ENCODE measurements at places on chromosomes 2 and 18. TPM values are rescaled to one million over a fixed set of nuclear protein-coding genes. Genes with fewer than 3 reads are reported as not detected.
A peak's percentile ranks its signal among the peaks of the same experiment; 100 is the strongest.

The ALPG gene
- not detected for polyA plus RNA-seq

The UBE2E3 gene
- 35.4 TPM for polyA plus RNA-seq

The PDE11A gene
- polyA plus RNA-seq: 0.40 TPM

The RIT2 gene
- polyA plus RNA-seq: 0.99 TPM

The PSMA8 gene
- polyA plus RNA-seq: 0.07 TPM

The POTEJ gene
- not detected for polyA plus RNA-seq

The KANSL3 gene
- polyA plus RNA-seq: 33.5 TPM

The NEU4 gene
- 1.3 TPM for polyA plus RNA-seq

The TFCP2L1 gene
- polyA plus RNA-seq: 0.97 TPM

The ATP5F1A gene
- polyA plus RNA-seq: 697 TPM

The POTEI gene
- polyA plus RNA-seq: not detected

GRCh38 chr2:179701524-179702110, 159.8 kb downstream of the ZNF385B start:
- no peak for DNase-seq
- no peak overlapping the region for H3K27ac ChIP-seq
- no peak overlapping the region for H3K4me3 ChIP-seq
- H3K36me3 ChIP-seq: no peaks in the 10 kb centered on the region
- no peaks in the 10 kb centered on the region for H3K27me3 ChIP-seq
- no peaks in the 10 kb centered on the region for H3K4me1 ChIP-seq

GRCh38 chr18:31791817-31792579, 31.3 kb upstream of the SLC25A52 start:
- no peak for DNase-seq
- H3K27me3 ChIP-seq: no peaks in the 10 kb centered on the region
- H3K4me3 ChIP-seq: no peak overlapping the region
- H3K36me3 ChIP-seq: no peaks in the 10 kb centered on the region
- H3K27ac ChIP-seq: no peak overlapping the region

- H3K4me1 ChIP-seq: peaks cover 16% of the 10 kb centered on the region
- H3K4me3 ChIP-seq: no peak within 1 kb of the TSS
- H3K27ac ChIP-seq: no peak within 1 kb of the TSS
- no peaks in the 10 kb centered on the region for H3K36me3 ChIP-seq
- H3K27me3 ChIP-seq: peaks cover 35% of the 10 kb centered on the region
Observed at GRCh38 chr2:60553495-60554073, at the start of gene BCL11A. BCL11A (minus strand) TSS chr2:60553654; CDS start chr2:60553270, 384 bp downstream.

DNA sequence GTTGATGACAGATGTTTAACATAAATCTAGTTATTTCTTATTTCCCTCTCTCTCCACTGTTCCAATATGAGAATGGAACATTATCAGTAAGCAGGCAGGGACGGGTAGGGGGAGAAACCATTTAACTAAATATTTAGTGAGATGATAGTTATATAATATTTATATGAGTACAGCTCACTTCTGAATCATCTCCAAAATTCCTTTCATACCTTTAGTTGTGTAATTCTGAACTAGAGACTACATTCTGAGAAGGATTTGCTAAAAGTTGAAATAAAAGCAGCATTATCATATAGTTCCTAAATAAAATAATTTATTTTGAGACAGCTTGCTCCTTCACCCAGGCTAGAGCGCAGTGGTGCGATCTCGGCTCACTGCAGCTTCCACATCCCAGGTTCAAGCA, 41.4 kb downstream of the B4GALT6 start:
- no peak overlapping the region for H3K4me3 ChIP-seq
- no peaks in the 10 kb centered on the region for H3K36me3 ChIP-seq
- no peak overlapping the region for H3K27ac ChIP-seq
- H3K27me3 ChIP-seq: no peaks in the 10 kb centered on the region

DNA sequence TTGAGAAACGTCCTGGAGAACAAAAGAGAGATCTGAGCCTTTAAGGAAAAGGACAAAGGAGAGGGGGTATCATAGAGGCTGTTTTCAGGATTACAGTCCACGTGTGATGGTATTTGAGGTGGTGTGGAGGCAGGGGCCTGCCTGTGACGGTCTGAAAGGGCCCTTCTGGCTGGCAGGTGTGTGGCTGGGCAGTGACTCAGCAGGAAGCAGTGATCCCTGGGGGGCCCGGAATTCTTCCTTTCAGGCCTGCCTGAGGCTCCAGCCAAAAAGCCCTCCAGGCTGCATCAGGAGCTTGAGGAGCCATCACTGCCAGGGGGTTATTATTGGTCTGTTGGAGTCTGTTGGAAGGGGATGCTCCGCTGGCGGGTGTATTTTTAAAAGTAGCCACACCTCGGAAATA, 97.2 kb upstream of the TMEM18 start:
- no peaks in the 10 kb centered on the region for H3K4me1 ChIP-seq
- H3K27me3 ChIP-seq: no peaks in the 10 kb centered on the region
- no peak for DNase-seq
- H3K36me3 ChIP-seq: no peaks in the 10 kb centered on the region
- H3K27ac ChIP-seq: no peak overlapping the region

- DNase-seq: no peak
- H3K36me3 ChIP-seq: no peaks in the 10 kb centered on the region
- H3K4me1 ChIP-seq: no peaks in the 10 kb centered on the region
- H3K4me3 ChIP-seq: no peak overlapping the region
- no peaks in the 10 kb centered on the region for H3K27me3 ChIP-seq
- no peak overlapping the region for H3K27ac ChIP-seq
Observed at GRCh38 chr2:168564641-168565040, 108.6 kb downstream of the CERS6 start.

GRCh38 chr2:105391058-105391627, 7.7 kb downstream of the FHL2 start:
- H3K4me1 ChIP-seq: peaks cover 9% of the 10 kb centered on the region
- H3K4me3 ChIP-seq: no peak overlapping the region
- no peak overlapping the region for H3K27ac ChIP-seq
- no peaks in the 10 kb centered on the region for H3K36me3 ChIP-seq
- no peaks in the 10 kb centered on the region for H3K27me3 ChIP-seq

DNA sequence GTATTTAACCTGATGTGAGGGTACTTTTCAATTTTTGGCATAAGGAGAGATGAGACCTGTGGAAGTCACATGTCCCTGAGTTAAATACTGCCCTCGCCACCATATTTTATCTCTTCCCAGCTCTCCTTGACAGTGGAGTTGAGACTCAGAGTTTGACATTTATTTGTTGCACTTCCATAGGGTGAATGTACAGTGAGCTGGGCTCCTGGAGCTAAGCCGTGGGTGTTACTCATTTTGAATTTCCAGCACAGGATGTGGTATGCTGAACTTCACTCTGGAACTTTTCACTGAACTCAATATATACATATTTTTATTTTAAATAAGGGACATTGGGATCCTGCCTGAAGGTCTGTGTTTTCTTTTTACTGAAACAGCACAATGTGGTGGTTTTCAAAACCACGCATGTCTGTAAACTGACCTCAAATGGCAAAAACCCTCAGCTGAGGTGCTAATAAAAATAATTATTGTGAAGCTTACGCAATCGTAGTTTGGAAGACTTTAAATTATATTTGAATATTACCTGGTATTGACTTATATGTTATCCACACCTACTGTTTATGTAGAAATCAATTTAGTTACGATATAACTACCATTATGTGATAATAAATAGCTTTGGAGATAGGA, 12.1 kb downstream of the RNF144A start:
- H3K4me1 ChIP-seq: peaks cover 49% of the 10 kb centered on the region
- no peaks in the 10 kb centered on the region for H3K36me3 ChIP-seq
- no peaks in the 10 kb centered on the region for H3K27me3 ChIP-seq
- peak overlapping the region; percentile 72 for H3K27ac ChIP-seq

- H3K4me1 ChIP-seq: no peaks in the 10 kb centered on the region
- H3K4me3 ChIP-seq: no peak overlapping the region
- H3K27ac ChIP-seq: no peak overlapping the region
- no peaks in the 10 kb centered on the region for H3K36me3 ChIP-seq
Observed at GRCh38 chr2:50878251-50878650, 153.7 kb downstream of the NRXN1 start.

GRCh38 chr2:222136106-222136630, 162.6 kb downstream of the PAX3 start:
- no peaks in the 10 kb centered on the region for H3K36me3 ChIP-seq
- no peak for DNase-seq
- no peak overlapping the region for H3K27ac ChIP-seq
- no peak overlapping the region for H3K4me3 ChIP-seq
- no peaks in the 10 kb centered on the region for H3K4me1 ChIP-seq

DNA sequence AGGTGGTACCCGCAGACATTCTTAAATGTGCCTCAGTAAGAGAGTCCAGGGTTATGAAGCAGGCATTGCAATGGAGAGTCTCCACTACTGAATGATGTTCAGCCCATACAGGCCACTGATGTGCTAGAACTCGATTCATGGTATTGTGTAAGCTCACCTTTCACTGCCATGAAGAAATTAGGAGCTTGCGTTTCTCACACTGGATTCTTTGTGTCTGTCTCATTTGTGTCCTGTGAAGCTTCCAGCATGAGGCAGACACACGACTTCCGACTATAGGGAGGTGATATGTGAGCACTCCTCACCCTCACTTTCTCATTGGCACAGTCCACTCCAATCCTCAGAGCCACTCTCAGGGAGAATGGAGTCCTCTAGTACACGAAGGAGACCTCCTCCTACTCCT, 677.4 kb upstream of the RAB6C start:
- H3K36me3 ChIP-seq: no peaks in the 10 kb centered on the region
- no peak overlapping the region for H3K27ac ChIP-seq
- no peak for DNase-seq

GRCh38 chr18:45250479-45250878, 364.8 kb upstream of the SLC14A2 start:
- no peak overlapping the region for H3K27ac ChIP-seq
- H3K36me3 ChIP-seq: no peaks in the 10 kb centered on the region
- no peaks in the 10 kb centered on the region for H3K27me3 ChIP-seq
- H3K4me1 ChIP-seq: peaks cover 20% of the 10 kb centered on the region
- no peak overlapping the region for H3K4me3 ChIP-seq
- no peak for DNase-seq

GRCh38 chr2:47485177-47485576, 82.2 kb downstream of the MSH2 start:
- no peak for DNase-seq
- H3K27ac ChIP-seq: no peak overlapping the region
- H3K4me3 ChIP-seq: no peak overlapping the region

GRCh38 chr2:146004462-146004861, 1484.5 kb upstream of the ZEB2 start:
- no peaks in the 10 kb centered on the region for H3K4me1 ChIP-seq
- no peak overlapping the region for H3K27ac ChIP-seq
- no peaks in the 10 kb centered on the region for H3K27me3 ChIP-seq
- no peak overlapping the region for H3K4me3 ChIP-seq

GRCh38 chr18:12791610-12792009, 88.8 kb downstream of the PSMG2 start:
- no peak overlapping the region for H3K4me3 ChIP-seq
- no peaks in the 10 kb centered on the region for H3K27me3 ChIP-seq
- no peak for DNase-seq
- no peak overlapping the region for H3K27ac ChIP-seq
- no peaks in the 10 kb centered on the region for H3K4me1 ChIP-seq
- H3K36me3 ChIP-seq: peaks cover 7% of the 10 kb centered on the region

GRCh38 chr18:6980363-6980762, 137.2 kb downstream of the LAMA1 start:
- no peak overlapping the region for H3K27ac ChIP-seq
- H3K4me3 ChIP-seq: no peak overlapping the region
- no peaks in the 10 kb centered on the region for H3K4me1 ChIP-seq
- no peaks in the 10 kb centered on the region for H3K27me3 ChIP-seq
- H3K36me3 ChIP-seq: no peaks in the 10 kb centered on the region
- no peak for DNase-seq

DNA sequence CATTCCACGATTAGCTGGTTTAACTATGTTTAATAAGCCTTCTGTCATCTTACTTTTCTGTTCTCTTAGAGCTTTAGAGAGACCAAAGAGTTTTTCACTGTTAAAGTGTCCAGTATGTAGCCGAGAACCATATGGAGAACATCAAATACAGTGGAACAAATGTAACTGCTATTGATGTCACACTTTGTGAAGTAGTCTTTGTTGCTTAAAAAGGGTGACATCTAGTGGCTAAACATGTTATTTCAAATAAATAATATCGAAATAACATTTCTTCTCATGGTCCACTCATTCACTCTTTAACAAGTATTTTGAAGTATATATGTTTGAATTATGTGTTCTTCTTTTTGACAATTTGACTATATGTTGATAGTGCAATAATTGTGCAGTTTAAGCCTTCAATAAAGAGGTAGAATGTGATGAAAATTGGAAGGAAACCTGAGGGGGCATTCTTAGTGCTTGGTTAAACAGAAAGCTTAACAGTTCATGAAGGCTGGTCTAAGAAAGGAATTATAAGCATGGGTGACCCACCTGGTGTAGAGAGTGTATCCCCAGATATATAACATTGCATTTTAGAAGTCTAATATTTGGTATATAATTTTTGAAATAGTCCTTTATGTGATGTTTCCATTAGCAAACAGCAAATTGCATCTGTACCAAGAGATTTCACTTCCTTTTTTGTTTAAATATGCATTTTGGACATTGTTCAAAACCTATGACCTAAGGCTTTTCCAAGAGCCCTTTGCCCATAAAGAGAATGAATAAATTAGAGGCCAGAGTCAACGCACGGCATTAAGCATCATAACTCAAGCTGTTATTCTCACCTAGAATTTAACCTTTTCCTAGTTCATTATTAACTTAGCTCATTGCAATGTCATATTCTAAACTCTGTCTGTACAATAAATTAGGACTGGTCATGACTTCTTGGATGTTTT, 112.1 kb downstream of the KYNU start:
- H3K4me3 ChIP-seq: no peak overlapping the region
- peaks cover 10% of the 10 kb centered on the region for H3K4me1 ChIP-seq
- no peaks in the 10 kb centered on the region for H3K27me3 ChIP-seq
- no peaks in the 10 kb centered on the region for H3K36me3 ChIP-seq
- no peak overlapping the region for H3K27ac ChIP-seq

- H3K4me3 ChIP-seq: no peak overlapping the region
- DNase-seq: no peak
- H3K27me3 ChIP-seq: no peaks in the 10 kb centered on the region
- peaks cover 45% of the 10 kb centered on the region for H3K36me3 ChIP-seq
- H3K27ac ChIP-seq: no peak overlapping the region
- no peaks in the 10 kb centered on the region for H3K4me1 ChIP-seq
Observed at GRCh38 chr2:215338883-215339679, 27.2 kb downstream of the ATIC start.

DNA sequence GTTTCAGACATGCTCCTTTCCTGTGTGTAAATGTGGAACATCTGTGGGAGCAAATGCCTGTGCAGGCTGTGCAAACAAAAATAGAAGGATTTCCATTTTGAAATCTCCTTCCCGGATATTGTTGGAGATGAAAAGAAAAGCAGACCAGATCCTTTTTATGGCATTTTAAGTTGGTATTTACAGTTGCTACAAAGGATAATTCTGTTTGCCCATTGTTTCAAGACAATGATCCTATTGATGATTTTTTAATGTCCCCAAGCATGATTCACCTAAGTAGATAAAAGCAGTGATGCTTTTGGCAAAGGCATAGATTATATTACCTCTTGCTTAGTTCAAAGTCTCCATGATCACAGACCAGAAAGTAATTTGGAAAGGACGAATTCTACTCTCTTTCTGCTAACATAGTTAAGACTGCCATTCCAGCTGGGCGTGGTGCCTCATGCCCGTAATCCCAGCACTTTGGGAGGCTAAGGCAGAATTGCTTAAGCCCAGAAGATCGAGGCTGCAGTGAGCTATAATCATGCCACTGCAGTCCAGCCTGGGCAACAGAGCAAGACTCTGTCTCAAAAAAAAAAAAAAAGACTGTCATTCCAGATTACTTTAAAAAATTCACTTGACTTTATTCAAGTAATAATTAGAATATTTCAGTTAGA, 209.6 kb upstream of the SLC39A10 start:
- H3K4me3 ChIP-seq: no peak overlapping the region
- H3K4me1 ChIP-seq: no peaks in the 10 kb centered on the region
- no peaks in the 10 kb centered on the region for H3K27me3 ChIP-seq
- no peak for DNase-seq

- no peaks in the 10 kb centered on the region for H3K27me3 ChIP-seq
- no peaks in the 10 kb centered on the region for H3K36me3 ChIP-seq
- no peak for DNase-seq
- no peak overlapping the region for H3K4me3 ChIP-seq
Observed at GRCh38 chr2:232076736-232077135, 115.2 kb downstream of the DIS3L2 start.
